ENCODE measurements at places on chromosomes 13 and 19.
A peak's percentile ranks its signal among the peaks of the same experiment; 100 is the strongest.

DNA sequence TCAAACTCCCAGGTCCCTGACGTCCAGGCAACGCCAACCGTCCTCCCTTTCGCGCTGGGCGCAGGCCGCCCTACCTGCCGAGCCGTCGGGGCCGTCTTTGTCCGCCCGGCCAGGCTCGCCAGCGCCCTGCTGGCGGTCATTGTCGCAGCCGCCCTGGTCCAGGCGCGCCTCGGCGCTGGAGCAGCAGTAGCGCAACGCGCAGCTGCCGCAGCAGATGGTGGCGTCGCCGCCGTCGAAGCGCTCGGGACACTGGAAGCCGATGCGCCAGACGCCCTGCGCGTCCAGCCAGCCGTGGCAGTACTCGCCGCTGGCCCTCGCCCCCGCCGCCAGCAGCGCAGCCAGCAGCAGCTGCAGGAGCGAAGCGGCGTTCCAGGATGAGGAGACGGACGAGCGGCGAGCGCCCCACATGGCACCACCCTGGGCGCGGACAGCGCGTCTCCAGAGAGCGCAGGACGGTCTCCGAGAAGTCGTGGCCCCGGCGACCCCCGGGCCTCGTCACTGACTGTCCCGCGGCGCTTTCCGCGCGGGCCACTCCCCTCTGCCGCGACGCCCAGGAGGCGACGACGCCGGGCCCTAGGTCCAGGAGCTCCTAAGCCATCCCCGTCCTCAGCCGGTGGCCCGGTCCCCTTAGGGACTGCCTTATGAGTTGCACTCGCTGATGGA, 1.1 kb downstream of the SHISA2 start:
- DNase-seq, result peak; percentile 7

DNA sequence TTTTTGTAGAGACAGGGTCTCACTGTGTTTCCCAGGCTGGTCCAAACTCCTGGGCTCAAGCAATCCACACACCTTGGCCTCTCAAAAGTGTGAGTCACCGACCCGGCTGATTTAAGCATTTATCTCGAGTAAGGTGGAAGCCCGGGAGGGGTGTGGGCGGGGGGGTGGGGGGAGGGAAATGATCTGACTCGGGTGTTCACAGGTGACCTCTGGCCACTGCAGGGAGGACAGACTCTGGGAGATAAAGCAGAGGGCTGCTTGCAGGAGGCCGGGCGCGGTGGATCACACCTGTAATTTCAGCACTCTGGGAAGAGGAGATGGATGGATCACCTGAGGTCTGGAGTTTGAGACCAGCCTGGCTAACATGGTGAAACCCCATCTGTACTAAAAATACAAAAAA, 7.9 kb downstream of the DENND1C start:
- no peak for DNase-seq

DNA sequence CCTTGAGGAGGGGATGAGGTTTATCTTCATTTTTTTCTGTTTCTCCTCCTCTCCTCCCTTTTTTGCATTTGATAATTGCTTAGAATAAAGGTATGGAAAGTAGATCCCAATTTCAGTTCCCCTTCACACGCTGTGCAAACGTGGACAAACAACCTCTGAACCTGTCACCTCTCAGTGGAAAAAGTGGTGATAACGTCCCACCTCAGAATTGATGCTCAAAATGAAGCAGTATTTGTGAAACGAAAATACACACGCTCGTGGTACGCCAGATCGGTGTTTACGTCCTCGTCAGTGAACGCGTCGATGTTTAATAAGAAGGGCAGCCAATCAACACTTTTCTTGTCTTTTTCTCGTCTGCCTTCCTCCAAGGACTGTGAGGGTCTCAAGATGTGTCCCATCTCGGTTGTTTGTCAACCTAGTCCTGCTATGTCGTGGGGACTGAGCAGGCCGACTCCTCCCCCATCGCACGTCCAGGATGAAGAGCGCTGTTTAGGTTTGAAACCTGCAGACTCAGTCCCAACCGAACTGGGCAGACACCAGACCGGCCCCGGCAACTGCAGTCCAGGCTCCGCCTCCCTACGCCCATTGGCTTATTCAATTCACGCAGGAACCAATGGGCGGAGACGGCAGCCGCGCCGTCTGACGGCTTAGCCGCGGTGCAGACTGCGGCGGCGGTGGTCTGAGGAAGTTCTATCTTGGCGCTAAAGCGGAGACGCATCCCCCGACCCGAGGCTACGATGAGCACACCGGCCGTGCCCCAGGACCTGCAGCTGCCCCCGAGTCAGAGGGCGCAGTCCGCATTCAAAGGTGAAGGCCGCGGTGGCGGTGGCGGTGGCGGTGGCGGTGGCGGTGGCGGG, at the start of gene CKAP2:
TSS of gene CKAP2 (plus strand) at position 659 of the 857 bp plus-strand sequence. CDS start at position 738, 79 bp downstream.
- DNase-seq, result peak; percentile 95

- no peak for DNase-seq
Measured at GRCh38 chr19:2661615-2662014, 40.9 kb downstream of the GNG7 start.

DNA sequence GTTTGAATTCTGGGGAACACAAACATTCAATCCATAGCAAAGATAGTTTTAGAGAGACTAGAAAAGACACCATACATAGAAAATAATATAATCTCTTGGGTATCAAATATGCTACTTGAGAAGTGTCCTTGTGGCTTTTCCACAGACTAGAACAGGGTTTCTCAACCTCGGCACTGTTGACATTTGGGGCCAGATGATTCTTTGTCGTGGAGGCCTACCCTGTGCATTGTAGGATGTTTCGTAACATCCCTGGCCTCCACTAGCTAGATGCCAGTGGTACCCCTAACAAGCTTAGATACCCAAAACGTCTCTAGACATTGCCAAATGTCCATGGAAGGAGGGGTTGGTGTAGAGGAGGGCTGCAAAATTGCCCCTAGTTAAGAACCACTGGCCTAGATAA, 2.2 kb upstream of the ESD start:
- DNase-seq, result no peak

DNA sequence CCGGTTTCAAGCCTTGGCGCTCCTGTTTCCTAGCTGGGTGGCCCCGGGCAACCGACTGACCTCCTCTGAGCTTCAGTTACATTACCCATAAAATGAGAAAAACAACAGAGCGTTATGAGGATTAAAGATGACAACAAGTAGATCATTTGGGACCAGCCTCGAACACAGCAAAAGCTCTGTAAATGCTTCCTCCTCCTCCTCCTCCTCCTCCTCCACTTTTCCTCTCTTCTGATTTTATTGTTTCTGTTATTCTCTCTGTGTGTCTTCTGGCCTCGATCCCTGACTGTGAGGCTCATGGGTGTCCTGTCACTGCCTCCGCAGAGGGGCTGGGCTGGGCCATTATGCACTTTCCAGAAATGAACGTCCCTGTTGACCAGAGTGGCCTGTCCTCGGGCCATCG, 176.2 kb downstream of the URI1 start:
- no peak for DNase-seq

DNA sequence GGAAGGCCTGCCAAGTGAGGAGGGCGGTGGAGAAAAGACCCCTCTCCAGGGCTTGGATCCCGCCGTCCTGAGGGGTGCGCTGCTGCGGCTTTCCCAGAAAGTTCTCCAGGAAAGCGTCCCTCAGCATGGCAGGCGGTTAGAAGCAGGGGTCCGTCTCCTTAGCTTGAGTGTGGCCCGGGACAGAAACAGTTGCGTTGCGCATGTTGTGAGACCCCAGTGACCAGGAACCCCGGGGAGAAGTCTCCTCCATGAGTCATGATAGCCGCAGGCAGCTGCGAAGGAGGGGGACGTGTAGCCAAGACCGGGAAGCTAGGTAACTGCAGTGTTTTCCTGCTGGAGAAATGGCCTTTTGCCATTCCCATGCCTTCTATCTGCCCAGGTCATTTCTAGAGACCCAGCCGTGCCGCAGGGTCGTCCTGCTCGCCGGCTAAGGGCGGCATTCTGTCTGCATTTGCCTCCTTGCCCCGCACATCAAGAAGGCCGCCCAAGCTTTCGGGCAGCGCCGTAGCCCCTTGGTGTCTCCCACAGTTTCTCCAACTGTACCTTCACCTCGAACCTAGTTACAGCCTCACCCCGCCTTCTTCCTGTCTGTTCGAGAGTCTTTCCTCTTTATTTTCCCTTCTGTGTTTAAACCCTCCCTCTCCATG, 64.3 kb downstream of the TM9SF2 start:
- no peak for DNase-seq

GRCh38 chr13:113820813-113821651, 42.8 kb downstream of the GAS6 start:
- DNase-seq, result peak; percentile 98

- no peak for DNase-seq
Measured at GRCh38 chr13:96963786-96964475, 30.3 kb downstream of the OXGR1 start.

GRCh38 chr13:113938716-113939115, 35.2 kb downstream of the C13orf46 start:
- DNase-seq, result no peak

- DNase-seq, result no peak
Measured at GRCh38 chr13:100898431-100898830, 223.8 kb upstream of the TMTC4 start.

- DNase-seq, result no peak
Measured at GRCh38 chr13:90032313-90032712, 1315.2 kb upstream of the MIR17HG start.

DNA sequence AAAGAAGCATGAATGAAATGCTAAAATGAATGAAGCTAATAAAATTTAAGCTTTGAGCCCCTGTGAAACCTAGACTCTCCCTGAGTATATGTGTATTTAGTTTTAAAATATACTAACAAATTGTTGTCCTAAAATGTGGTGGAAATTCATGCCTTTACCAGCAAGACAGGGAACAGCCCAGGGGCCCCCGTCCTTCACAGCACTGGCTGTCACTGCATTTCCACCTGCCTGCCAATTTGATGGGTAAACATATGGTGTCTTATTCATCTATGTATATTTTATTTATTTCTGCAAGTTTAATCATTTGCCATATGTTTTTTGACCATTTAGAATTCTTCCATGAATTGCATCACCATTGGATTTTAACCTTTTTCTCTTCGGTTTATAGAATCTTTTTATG, 463.7 kb upstream of the NBEA start:
- no peak for DNase-seq

DNA sequence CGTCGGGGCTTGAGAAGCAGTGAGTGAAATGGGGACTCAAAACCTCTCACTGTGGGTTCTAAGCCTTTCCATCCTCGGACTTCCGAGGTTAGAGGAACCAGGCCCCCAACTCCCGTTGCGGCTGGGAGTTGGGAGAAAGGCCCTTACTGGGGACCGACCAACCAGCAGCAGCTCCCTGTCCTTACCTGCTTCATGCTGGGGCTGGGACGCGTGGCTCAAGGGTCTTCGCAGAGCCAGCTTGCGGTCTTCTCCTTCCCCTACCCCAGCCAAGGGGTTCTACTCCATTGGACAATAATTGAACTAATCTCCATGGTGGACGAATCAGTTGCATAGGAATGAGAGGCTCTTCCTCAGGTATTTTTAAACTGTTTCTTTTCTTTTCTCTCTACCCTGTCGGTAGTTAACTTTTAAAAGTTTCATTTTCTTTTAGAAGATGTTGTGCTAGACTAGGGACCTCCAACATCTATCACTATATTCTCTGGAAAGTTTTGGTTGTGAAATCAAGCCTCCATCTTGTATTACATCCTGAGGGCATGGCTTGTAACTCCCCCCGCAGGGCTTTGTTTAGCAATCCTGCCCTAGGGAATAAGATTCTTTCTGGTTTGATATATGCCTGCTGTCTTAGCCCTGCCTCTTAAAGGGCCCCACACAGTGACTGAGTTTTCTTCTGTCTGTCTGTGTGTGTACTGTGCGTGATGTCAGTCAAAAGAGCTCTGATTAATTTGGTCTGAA, 1027.1 kb upstream of the PCDH9 start:
- DNase-seq, result no peak

- peak; percentile 33 for DNase-seq
Measured at GRCh38 chr13:30551189-30551588, 66.5 kb upstream of the USPL1 start.

- no peak for DNase-seq
Measured at GRCh38 chr19:15421721-15422260, 3.0 kb upstream of the AKAP8L start.

DNA sequence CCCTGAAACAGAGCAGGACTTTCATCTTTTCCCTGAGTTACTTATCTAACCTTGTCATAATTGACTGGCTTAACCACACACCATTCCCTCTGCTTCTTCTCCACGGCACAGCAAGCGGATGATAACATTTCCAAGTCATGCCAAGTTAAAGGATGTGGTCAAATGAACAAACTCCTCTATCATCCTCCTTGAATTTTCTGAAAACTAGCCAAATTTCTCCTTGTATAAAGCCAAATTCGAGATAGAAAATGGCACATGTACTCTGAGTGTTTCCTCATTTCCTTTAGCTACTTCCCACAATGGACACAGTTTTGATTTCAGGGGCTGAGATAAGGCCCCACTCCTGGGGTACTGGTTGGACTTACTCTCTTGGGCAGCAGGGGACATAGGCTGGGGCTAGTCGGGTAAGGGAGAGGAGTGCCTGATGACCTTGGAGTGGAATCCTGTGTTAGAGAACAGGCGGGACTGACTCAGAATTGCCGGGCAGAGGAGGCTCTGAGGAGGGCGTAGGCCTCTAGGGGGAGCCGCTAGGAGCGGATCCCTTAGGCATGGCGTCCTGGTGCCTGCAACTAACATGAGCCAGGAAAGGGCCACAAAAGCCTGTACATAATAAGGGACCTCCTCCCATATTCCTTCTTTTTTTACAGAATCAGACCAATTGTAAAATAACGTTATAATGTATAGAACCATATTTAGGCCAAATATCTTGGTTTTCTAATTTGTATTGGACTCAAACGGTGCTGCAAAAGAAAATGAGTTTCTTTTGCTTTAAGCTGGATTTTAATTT, 20.3 kb upstream of the TMTC4 start:
- peak; percentile 68 for DNase-seq

- DNase-seq, result peak; percentile 26
Measured at GRCh38 chr13:27036236-27036981, 135.2 kb downstream of the USP12 start.

DNA sequence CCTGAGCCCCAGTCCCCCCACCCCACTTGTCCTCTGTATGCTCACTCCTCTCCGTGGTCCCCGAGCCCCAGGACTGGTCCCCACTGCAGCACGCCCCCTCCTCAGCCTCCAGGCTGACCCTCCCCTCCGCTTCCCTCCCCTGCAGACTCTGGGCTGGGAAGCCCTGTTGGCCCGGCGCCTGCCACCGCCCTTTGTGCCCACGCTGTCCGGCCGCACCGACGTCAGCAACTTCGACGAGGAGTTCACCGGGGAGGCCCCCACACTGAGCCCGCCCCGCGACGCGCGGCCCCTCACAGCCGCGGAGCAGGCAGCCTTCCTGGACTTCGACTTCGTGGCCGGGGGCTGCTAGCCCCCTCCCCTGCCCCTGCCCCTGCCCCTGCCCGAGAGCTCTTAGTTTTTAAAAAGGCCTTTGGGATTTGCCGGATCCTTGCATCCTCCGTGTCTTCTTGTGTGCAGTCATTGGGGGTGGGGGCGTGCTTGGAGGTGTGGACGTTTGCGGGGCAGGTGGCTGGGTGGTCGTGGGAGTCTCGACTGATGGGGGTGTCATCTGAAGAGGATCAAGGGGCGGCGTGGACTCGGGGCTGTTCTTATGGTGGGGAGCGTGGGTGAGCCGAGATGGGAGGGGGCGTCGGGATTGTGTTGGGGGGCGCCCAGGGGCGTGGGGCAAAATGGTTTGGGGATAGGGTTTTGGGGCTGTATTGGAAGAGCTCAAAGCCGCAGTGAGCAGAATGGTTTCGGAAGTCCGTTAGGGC, 3.5 kb downstream of the PTGER1 start:
- DNase-seq, result no peak

GRCh38 chr13:110559429-110559943, 2.0 kb downstream of the RAB20 start:
- peak; percentile 42 for DNase-seq

- DNase-seq, result no peak
Measured at GRCh38 chr13:110320645-110321044, 13.6 kb downstream of the COL4A2 start.
